A549 treated with GW870086 at 1 μM for 4 hours (cell line): ENCODE measurements at places on chromosomes 11 and 22. TPM values are rescaled to one million over a fixed set of nuclear protein-coding genes. Genes with fewer than 3 reads are reported as not detected.

Gene MMP7
- total RNA-seq = 22.8 to 33.8 TPM (median 24.6 TPM) in 5 replicates

Gene MMP12
- 0.07 to 0.09 TPM in 2 of 5 replicates, not detected in the others for total RNA-seq

Gene CDC42EP2
- 17.3 to 23.6 TPM (median 20.1 TPM) in 5 replicates for total RNA-seq

Gene ADM
- total RNA-seq = 104 to 145 TPM (median 115 TPM) in 5 replicates

Gene TP53I11
- 39.5 to 49.1 TPM (median 44.7 TPM) in 5 replicates for total RNA-seq

Gene KRTAP5-7
- not detected in 5 replicates for total RNA-seq

Gene IGSF9B
- 1.1 to 2.4 TPM (median 1.9 TPM) in 5 replicates for total RNA-seq

Gene RAB38
- total RNA-seq = 0.81 to 1.4 TPM (median 1.1 TPM) in 5 replicates

Gene ZC3H12C
- 5.1 to 9.0 TPM (median 8.0 TPM) in 5 replicates for total RNA-seq

Gene CRYBB3
- total RNA-seq = 0.19 TPM in 1 of 5 replicates, not detected in the others

Gene RTN4RL2
- 50.4 to 95.0 TPM (median 89.7 TPM) in 5 replicates for total RNA-seq

Gene AGBL2
- total RNA-seq = 0.86 to 2.0 TPM (median 1.00 TPM) in 5 replicates

Gene RFPL1
- not detected in 5 replicates for total RNA-seq

Gene CHORDC1
- total RNA-seq = 60.9 to 99.0 TPM (median 79.5 TPM) in 5 replicates

Gene WBP2NL
- 0.30 TPM in 1 of 5 replicates, not detected in the others for total RNA-seq

Gene LSP1
- total RNA-seq = 1.2 to 3.2 TPM (median 2.2 TPM) in 5 replicates

Gene RASSF10
- 1.9 to 2.5 TPM (median 2.3 TPM) in 5 replicates for total RNA-seq

Gene SERPING1
- total RNA-seq = 0.34 to 1.2 TPM (median 0.87 TPM) in 5 replicates

Gene UPB1
- not detected in 5 replicates for total RNA-seq

Gene DAGLA
- total RNA-seq = 5.1 to 8.2 TPM (median 7.1 TPM) in 5 replicates

Gene LINC01488
- total RNA-seq = not detected in 5 replicates

Gene MB
- 6.3 to 8.6 TPM (median 7.7 TPM) in 5 replicates for total RNA-seq

Gene KCNE3
- 0.20 TPM in 1 of 5 replicates, not detected in the others for total RNA-seq

Gene RIC3
- total RNA-seq = 1.4 to 3.2 TPM (median 2.1 TPM) in 5 replicates

Gene LIF
- total RNA-seq = 24.1 to 38.9 TPM (median 37.0 TPM) in 5 replicates

Gene OR8G5
- not detected in 5 replicates for total RNA-seq

Gene SLC5A1
- total RNA-seq = 0.02 to 0.24 TPM (median 0.15 TPM) in 3 of 5 replicates, not detected in the others

Gene ZMAT5
- 14.1 to 19.2 TPM (median 18.9 TPM) in 5 replicates for total RNA-seq

Gene INS
- total RNA-seq = not detected in 5 replicates

Gene MS4A13
- total RNA-seq = not detected in 5 replicates

Gene PAAF1
- 10.3 to 12.6 TPM (median 12.0 TPM) in 5 replicates for total RNA-seq

Gene HEPN1
- not detected in 5 replicates for total RNA-seq

Gene MS4A2
- not detected in 5 replicates for total RNA-seq

Gene SLC25A18
- 0.15 to 0.59 TPM (median 0.18 TPM) in 5 replicates for total RNA-seq

Gene CCDC81
- total RNA-seq = 0.17 to 0.33 TPM (median 0.27 TPM) in 4 of 5 replicates, not detected in the other

Gene DGKZ
- 40.9 to 51.3 TPM (median 48.2 TPM) in 5 replicates for total RNA-seq

Gene VSIG10L2
- 0.12 TPM in 1 of 5 replicates, not detected in the others for total RNA-seq

Gene C22orf23
- total RNA-seq = 0.20 to 0.35 TPM (median 0.27 TPM) in 5 replicates

Gene KRTAP5-8
- not detected in 5 replicates for total RNA-seq

Gene PDE2A
- 1.2 to 2.3 TPM (median 1.9 TPM) in 5 replicates for total RNA-seq

Gene TUBA8
- total RNA-seq = 0.25 to 0.93 TPM (median 0.39 TPM) in 5 replicates

Gene GRM5
- total RNA-seq = not detected in 5 replicates

Gene UBQLNL
- not detected in 5 replicates for total RNA-seq

Gene TPH1
- total RNA-seq = 0.03 to 0.15 TPM (median 0.08 TPM) in 4 of 5 replicates, not detected in the other

Gene ASCL2
- total RNA-seq = 0.07 TPM in 1 of 5 replicates, not detected in the others

Gene MS4A14
- total RNA-seq = not detected in 5 replicates

Gene APOL5
- not detected in 5 replicates for total RNA-seq

Gene OR52I2
- not detected in 5 replicates for total RNA-seq

Gene RIMBP3B
- total RNA-seq = 0.24 to 0.63 TPM (median 0.32 TPM) in 5 replicates
